ENCODE measurements at places on chromosomes 6 and 20. TPM values are rescaled to one million over a fixed set of nuclear protein-coding genes. Genes with fewer than 3 reads are reported as not detected.

The SLC12A5 gene
- total RNA-seq: not detected

The TSPO2 gene
- 1.0 TPM for total RNA-seq

The RCAN2 gene
- 1.6 TPM for total RNA-seq

The NOL7 gene
- 29.2 TPM for total RNA-seq

The THBD gene
- total RNA-seq: 6.8 TPM
